ENCODE measurements at places on chromosomes 7 and 10.

GRCh38 chr7:77395626-77396025 is 20.5 kb downstream of the GSAP start:
- DNase-seq: no peak

DNA sequence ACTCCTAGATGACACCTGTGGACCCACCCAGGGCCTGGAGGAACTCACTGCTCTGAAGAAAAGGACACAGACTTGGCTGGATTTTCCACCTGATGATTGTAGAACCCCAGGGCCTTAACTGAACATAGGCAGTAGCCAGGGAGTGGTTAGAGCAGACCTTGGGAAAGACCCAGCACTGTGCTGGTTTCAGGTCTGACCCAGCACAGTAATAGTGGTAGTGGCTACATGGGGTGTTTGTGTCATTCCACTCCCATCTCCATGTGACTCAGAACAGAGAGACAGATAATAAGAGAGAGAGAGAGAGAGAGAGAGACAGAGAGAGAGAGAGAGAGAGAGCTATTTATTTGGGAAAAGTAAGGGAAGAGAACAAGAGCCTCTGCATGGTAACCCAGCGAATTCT is 239.1 kb upstream of the MEOX2 start:
- no peak for DNase-seq

DNA sequence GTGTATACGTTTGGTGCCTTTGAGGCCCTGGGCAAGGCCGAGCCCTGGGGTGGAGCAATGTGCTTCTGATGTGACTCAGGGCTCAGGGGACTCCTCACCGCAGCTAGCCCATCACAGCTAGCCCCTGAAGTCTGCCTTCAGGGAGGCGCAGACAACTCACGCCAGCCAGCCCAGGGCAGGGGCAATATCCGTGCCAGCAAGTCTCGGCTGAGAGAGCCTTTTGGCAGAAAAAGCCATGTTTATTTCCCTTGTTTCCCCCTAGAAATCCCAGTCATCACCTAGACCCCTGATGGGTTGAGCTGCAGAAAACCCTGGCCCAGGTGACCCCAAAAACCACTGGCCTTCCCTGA is 90.4 kb downstream of the CHST15 start:
- no peak for DNase-seq

DNA sequence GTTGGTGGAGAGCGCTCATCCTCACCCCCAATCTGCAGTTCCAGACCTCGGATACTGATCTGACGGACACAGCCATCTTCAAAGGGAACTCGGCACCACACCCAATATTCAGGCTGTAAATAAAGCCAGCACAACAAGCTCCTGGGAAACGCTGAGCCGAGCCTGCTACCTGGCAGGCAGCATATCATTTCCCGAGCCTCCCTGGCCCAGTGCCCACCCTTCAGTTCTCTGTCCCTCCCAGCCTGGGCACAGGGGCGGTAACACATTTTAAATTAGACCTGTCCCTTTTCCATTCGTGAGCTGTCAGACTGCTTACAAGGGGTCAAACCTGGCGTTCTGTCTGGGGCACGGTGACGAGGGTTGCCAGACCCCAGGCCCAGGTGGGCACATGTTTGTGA is 250.5 kb downstream of the ARHGAP12 start:
- DNase-seq: no peak

DNA sequence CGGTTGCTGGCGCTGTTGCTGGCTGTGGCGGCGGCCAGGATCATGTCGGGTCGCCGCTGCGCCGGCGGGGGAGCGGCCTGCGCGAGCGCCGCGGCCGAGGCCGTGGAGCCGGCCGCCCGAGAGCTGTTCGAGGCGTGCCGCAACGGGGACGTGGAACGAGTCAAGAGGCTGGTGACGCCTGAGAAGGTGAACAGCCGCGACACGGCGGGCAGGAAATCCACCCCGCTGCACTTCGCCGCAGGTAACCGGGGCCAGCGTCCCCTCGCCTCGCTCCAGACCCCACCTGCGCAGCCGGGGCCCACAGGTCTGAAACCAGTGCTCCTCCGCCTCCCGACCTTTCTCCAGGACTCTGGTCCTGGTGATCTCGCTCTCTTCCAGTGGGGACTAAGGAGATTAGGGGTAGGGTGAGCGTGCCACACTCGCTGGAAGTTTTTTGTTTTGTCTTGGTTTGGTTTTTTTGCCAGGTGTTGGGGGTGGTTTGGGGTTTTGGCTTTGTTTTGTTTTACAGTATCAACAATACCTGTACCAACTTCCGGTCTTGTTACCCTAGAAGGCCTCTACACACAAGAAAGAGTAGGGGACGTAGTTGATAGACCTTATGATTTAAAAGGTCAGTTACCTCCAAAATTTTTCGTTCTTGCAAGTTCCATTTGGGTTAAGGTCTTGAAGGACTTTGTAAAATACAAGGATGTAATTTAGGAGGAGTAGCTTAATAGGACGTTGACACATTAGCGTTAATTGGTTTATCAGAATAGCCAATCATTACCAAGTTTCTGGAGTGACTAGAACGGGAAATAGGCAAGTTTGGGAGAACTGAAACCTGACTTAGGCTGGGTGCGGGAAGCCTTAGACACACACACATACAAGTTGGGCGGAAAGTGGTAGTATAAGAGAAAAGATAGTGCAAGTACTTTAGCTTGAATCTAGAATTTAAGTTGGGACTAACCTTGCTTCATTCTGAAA is 704 bp downstream of the TNKS2 start:
- peak; percentile 63 for DNase-seq

DNA sequence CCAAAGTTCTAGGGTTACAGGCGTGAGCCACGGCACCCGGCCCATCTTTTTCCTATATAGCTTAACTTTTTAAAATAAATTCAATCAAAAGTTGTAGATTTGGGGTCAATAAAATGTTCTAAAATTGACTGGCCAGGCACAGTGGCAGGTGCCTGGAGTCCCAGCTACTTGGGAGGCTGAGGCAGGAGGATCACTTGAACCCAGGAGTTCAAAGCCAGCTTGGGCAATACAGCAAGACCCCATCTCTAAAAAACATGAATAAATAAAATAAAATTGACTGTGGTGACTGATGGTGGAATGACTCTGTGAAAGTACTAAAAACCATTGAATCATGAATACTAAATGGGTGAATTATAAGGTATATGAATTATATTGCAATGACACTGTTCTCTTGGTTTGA is 20.8 kb downstream of the P4HA1 start:
- no peak for DNase-seq

DNA sequence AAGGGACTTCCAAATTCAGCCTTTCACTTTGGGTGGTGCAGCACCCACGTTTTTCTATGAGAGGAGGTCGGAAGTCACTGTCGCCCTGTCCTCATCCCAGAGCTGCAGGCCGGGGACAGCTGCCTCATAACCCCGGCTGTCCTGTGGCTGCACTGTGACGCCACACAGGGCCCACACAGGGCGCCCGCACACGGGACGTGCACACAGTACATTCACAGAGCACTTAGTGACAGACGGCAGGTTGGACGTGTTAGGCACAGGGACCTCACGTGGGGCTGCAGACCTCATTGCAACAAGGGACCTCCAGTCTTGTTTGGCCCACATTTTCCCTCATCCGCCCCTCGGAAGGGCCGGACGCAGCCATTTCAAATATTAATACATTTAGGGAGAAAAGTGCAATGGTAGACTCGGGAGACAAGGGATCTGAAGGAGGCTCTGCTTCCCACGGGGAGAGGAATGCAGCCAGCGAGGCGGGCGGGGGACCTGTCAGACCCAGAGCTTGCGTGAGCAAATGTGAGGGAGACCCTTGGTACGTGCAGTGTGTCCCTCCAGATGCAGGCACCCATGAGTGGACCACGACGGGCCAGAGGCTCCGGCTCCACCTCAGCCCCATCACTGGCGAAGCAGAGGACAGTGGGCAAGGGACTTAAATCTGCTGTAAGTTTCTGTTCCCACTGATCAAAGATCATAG is 86.7 kb downstream of the VOPP1 start:
- no peak for DNase-seq

DNA sequence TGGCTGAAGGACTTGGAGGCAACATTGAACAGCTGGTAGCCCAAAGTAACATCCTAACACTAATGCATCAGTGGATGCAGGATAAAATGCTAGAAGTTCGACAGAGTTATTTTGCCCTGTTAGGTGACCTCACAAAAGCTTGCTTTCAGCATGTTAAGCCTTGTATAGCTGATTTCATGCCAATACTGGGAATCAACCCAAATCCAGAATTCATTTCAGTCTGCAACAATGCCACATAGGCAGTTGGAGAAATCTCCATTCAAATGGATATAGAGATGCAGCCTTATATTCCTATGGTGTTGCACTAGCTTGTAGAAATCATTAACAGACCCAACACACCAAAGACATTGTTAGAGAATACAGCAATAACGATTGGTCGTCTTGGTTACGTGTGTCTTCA is 62.9 kb downstream of the CCSER2 start:
- DNase-seq: no peak

DNA sequence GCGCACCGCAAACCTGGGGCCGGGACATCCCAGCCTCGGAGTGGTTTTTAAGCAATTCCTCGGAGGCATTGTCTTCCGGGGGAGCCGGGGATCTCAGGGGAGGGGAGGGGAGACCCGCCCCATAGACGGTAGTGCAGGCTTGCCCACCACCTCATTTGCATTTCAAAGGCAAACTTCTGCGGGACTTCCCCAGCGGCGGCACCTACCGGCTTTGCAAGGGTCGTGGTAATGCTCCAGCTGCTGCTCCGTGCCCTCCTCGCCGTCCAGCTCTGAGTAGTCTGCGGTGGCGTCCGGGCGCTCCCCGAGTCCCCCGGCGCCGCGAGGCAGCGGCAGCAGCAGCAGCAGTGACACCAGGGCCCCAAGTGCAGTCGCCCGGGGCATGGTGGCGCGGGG is 425 bp downstream of the TLL2 start:
- DNase-seq: no peak

DNA sequence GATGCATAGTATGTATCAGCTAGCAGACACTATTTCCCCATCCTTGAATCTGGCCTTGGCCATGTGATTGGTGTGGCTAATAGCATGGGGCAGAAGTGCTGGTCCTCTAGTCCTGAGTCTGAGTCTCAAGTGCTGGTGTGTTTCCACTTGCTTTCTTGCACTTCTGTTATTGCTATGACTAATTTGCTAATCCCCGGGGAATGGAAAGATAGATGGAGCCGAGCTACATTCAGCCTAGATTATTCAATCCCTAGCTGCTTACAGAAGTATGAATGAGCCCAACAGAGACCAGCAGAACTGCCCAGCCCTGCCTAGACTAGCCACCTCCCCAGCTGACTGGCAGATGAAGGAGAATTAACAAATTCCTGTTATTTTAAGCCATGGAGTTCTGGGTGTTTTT is 53.2 kb upstream of the SYPL1 start:
- peak; percentile 60 for DNase-seq

DNA sequence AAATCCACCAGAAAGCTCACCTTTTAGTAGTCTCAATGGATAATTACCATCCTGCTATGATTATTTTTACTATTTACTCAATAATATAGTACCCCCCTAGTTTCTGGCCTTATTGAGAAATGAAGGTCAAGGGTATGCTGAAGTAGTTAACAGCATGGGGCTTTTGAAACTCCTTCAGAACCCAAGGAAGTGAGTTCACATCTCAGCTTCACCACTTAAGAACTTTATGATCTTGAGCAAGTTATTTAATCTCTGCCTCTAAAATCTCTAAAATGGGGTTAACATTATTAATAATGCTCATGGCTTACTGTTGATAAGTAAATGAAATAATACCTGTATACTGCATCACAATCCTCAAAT is 5.8 kb downstream of the MTPN start:
- no peak for DNase-seq

DNA sequence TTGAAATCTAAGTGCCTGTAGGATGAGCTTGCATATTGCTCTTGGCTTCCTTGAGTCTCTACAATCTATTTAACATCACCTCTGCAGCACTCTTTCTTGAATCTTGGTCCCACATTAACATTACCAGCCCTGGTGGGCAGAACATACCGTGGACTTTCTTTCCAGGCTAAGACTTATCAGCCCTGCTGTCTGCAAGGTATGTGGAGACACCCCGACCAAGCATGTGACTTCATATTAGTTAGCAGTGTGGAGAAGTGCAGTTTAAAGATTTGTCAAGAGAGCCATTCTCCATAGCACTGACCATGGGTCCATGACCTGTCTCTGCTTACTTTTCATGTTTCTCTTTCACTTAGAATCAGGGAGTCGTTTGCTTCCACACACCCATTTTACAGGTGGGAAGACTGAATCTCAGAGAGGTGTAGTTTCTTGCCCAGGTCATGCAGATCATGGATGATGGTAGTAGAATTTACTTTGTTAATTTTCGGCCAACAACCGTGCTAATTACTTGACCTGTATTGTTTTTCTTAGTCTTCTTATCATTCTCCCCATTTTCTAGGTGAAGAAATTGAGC is 6.0 kb downstream of the CCNY start:
- DNase-seq: no peak

DNA sequence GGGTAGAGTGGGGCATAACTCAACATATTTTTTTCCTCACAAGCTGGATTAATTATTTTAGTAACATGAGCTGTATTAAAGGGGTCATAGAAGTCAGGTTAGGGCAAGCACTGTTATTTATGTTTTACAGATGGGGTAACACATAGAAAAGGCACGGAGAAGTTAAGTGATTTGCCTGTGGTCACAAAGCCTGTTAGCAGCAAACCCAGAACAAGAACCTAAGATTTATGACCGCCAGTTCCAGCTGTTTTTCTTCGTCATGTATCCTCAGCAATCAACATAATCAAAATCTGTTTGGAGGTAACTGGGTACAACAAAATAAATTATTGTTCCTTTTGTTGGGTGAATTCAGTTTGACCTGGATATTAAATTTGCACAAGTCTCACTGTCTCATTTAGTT is 57.2 kb upstream of the BET1 start:
- no peak for DNase-seq

GRCh38 chr7:128796327-128796726 is 4.6 kb downstream of the CCDC136 start:
- DNase-seq: peak; percentile 87

GRCh38 chr7:100823140-100823525 is 4.2 kb downstream of the EPHB4 start:
- no peak for DNase-seq

GRCh38 chr7:66790725-66791124 is 50.2 kb downstream of the RABGEF1 start:
- DNase-seq: no peak

- DNase-seq: no peak
Measured at GRCh38 chr10:80281292-80281691, 8.2 kb downstream of the MAT1A start.

GRCh38 chr7:66344166-66344565 is 139.0 kb downstream of the TPST1 start:
- DNase-seq: peak; percentile 84
